ENCODE measurements at places on chromosomes 5 and 9. TPM values are rescaled to one million over a fixed set of nuclear protein-coding genes. Genes with fewer than 3 reads are reported as not detected.

The BNIP1 gene
- 17.4 TPM for total RNA-seq

DNA sequence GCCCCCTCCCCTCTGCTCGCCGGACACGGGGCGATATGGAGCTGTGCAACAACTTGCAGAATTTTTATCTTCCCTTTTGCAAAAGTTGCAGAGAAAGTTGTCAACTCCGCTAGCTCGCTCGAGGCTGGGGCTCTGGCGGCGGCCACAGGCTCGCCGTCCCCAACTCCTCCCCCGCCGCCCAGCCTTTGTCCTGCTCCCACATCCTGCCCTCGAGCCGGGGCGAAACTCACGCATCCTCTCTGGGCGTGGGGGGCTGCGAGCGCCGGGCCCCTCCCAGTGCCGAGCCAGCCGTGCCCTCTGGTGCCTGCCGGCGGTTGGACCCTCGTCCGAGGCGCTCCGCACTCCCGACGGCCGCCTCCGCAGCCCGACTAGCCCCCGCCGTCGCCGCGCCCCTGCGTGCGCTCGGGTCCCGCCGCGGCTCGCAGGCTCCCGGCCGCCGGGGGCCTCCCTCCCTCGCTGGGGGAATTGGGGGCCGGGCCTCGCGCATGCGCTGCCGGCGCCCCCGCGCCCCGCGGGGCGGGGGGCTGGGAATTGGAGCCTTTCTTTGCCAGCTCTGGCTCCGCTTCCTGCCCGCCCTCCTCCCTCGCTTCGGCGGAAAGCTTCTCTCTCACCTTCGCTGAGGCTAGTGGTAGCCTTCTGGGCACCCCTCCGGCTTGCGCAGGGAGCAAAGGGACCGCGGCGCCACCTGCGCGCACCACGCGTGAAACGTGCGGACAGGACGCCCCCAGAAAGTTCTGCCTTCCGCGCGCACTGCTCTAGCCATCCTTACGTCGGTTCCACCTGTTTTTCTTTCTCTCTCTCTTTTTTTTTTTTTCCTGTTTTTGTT lies at the start of gene CCNJL:
Gene CCNJL, minus strand, starts transcription at position 431 of the 826 bp plus-strand sequence. CDS start 641 bp downstream, outside the sequence.
- DNase-seq, result no peak

DNA sequence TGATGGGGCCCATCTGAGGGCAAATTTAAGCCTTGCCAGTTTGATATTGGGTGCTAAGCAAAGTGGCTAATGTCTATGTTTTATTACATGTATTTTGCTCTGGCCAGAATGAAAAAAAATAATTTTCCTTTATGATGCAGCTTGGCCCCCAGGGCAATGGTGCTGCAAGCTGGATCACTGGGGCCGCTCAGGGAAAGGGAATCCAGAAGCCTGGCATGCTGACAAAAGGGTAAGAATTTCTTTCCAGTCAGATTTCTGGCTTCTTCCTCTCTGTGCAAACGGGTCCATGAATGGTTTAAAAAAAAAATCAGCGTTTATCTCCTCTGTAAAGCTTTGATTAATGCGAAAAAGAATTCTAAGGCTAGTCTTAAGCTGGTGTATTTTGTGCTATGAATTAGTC lies 138.4 kb downstream of the MAPKAP1 start:
- peak; percentile 57 for DNase-seq

DNA sequence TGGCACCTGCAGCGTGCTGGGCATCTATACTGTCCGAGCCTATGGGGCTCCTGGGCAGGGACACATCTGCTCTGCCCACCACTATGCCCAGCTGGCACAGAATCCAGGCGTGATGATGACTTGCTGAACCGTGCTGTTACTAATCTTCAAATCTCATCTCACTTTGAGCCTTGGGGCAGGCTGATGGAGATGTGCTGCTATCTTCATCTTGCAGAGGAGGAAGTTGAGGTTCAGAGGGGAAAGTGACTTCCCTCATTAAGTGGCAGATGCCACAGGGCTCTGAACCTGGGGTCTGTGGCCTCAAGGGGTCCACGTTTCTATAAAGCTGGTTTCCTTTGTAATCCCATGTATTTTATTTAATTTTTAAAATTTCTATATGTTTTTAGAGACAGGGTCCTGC lies 4.7 kb downstream of the SLC2A6 start:
- no peak for DNase-seq
